Aortic smooth muscle cell (primary cell): ENCODE measurements at places on chromosomes 1 and 21. TPM values are rescaled to one million over a fixed set of nuclear protein-coding genes. Genes with fewer than 3 reads are reported as not detected.

CCDC27 gene
- not detected in 2 replicates for total RNA-seq

SLC5A9 gene
- total RNA-seq, result not detected in 2 replicates

RAB7B gene
- total RNA-seq, result 7.5 and 8.6 TPM in 2 replicates

IL20 gene
- not detected in 2 replicates for total RNA-seq

WDR64 gene
- not detected in 2 replicates for total RNA-seq

SLAMF8 gene
- total RNA-seq, result not detected in 2 replicates

SLC16A4 gene
- 109 and 150 TPM in 2 replicates for total RNA-seq

TSTD1 gene
- 12.3 and 26.7 TPM in 2 replicates for total RNA-seq

FCMR gene
- 0.12 TPM in 1 of 2 replicates, not detected in the other for total RNA-seq

SLC22A15 gene
- 1.3 and 1.9 TPM in 2 replicates for total RNA-seq

FCRL4 gene
- total RNA-seq, result not detected in 2 replicates

ERICH3 gene
- not detected in 2 replicates for total RNA-seq

LCA5L gene
- 1.3 and 1.8 TPM in 2 replicates for total RNA-seq

MATN1 gene
- total RNA-seq, result 0.06 and 0.26 TPM in 2 replicates

S100A3 gene
- 8.1 and 13.3 TPM in 2 replicates for total RNA-seq

CIART gene
- total RNA-seq, result 8.9 and 9.6 TPM in 2 replicates

CD5L gene
- total RNA-seq, result not detected in 2 replicates
